GM18507 (cell line): ENCODE measurements at places on chromosomes 4 and X.

- no peak for DNase-seq
Observed at GRCh38 chr4:82957045-82957444, 53.6 kb downstream of the LIN54 start.

DNA sequence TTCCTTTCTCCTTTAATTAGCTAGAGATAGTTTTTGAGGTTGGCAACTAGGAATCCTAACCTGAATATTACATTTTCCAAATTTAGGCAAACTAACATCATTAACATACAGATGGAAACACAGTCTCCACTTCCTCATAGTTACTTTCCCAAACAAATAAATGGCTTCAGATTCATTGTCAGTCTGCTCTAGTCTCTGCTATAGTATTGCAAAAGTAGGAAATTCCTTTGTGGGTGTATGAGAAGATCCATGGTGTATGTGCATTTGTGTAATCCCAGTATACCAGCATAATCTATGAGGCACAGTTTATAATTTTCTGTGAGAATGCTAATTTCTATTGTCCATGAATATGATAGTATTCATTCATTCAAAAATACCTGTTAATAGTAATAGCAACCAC, 3.0 kb upstream of the NDP start:
- DNase-seq, result no peak

DNA sequence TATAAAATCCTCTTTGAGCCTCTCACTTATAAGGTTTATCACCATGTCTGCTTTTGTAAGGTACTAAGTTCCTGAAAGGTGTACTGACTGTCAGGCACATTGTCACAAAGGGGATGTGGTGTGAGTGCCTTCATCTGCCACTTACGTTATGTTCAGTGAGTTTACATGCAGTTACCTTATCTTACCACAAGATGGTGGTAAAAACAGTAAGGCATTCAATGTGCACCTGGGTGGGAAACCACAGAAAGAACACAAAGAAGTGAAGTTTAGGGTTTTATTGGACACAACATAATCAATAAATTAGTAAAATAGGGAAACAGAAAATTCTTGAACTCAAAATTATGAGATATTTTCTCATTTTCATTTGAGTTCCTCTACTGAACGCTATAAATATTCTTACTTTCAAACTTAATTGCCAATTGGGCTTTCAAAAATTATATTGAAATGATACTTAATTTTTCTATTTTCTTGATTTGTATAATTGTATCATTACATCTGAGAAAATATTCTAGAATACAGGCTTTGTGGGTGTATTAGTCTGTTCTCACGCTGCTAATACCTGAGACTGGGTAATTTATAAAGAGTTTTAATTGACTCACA, 650.8 kb downstream of the PCDH7 start:
- no peak for DNase-seq

DNA sequence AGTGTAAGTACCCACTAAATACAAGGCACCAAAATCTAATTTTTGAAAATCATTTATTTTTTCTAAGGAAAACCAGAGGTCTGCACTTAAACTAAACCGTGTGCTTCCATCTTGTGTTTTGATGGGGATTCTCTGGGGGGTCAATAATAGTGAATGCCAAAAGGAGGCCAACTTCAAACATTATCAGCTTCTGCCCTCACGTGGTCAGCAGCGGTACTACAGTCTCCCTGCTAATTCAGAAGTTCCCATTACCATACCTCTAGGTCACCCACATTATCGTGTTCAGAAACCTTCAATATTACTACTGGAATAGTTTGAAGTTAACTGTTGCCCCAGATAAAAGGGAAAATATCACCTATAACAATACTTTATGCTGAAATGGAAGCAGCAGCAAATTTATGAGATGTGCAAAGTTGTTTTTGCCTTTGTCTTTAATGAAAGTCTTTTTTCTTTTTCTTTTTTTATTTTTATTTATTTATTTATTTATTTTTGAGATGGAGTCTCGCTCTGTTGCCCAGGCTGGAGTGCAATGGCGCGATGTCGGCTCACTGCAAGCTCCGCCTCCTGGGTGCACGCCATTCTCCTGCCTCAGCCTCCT, 17.3 kb downstream of the CTPS2 start:
- no peak for DNase-seq

DNA sequence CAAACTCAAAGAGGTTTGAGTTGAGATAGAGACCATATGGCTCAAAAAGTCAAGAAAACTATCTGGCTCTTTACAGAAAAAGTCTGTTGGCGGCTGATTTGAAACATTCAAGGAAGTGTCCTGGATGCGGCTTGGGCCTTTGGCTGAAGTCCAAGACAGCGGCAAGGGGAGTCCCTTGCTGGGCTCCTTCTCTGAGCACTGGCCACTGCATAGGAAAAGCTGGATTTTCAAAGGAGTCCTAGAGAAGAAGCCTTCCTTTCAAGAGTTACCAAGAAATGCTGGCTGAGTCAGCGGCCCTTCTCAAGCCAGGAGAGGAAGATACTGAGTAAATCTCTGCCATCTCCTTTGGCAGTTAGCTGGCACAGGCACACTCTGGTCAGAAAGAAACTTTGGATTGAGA, 12.1 kb downstream of the APLN start:
- DNase-seq, result no peak

DNA sequence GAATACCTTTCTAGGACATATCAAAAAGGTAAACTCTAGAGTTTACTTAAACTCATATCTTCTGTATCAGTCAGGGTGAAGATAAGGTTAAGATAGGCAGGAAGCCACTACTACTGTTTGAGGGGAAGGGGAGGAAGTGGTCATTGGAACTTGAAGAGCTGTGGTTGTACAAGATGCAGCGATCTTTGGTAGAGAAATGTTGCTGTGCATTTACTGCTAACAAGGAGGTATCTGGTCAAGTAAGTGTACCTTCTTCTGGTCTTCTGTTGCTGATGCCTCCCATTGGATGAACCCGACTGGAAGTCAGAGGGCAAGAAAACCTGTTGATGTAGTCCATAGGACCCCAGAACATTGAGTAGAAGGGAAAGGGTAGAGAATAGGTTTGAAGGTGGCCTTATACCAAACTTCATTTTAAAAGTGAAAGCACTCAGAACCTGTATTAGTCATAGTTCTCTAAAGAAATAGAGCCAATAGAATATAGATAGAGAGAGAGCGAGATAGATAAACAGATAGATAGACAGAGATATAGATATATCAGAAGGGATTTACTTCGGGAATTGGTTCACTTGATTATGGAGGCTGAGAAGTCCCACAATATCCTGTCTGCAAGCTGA, 47.9 kb upstream of the TSPAN5 start:
- peak; percentile 2 for DNase-seq

GRCh38 chr4:19615086-19615689, 636.5 kb upstream of the SLIT2 start:
- no peak for DNase-seq

DNA sequence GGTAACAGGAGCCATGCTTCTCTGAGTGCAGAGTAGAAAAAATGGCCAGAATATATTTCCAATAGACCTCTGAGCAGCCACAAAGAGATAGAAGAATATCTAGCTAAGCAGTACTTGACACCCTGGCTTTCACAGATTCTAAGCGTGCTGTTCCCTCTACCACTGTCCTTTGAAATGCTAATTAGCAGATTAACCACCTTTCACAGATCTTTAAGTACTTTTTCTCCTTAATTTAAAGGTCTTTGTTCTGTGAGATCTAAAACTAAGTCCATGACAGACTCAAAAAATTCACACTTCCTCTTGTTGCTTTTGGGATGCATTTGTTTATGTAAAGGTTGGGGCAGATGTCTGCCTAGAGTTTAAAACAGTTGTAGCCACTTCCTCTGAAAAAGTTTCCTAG, 28.3 kb upstream of the MAGEC2 start:
- DNase-seq, result no peak

DNA sequence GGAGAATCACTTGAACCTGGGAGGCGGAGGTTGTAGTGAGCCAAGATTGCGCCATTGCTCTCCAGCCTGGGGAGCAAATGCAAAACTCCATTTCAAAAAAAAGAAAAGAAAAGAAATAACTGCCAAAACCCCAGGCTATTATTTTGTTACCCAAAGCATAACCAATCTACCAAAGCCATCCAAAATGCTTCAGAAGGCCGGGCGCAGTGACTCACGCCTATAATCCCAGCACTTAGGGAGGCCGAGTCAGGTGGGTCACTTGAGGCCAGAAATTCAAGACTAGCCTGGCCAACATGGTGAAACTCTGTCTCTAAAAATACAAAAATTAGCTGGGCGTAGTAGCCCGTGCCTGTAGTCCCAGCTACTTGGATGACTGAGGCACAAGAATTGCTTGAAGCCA, 49.8 kb downstream of the SMIM31 start:
- DNase-seq, result no peak

DNA sequence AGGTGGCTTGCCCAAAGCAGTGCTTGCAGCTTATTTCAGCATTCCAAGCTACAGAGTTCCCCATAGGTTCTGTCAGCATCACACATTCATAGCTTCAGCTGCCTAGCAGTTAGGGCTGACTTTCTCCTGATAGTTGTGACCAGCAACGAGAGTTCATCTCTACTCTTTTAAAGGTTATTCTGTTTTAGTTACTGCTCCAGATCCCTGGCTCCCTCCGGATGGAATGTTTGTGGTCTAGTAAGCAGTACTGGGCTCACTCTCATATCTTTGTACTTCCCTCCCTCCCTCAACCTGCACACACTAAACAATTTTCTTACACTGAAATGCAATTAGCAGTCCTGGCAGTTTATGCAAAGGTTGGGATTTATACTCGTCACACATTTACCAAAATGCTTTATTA, 43.9 kb downstream of the PTTG2 start:
- DNase-seq, result no peak

DNA sequence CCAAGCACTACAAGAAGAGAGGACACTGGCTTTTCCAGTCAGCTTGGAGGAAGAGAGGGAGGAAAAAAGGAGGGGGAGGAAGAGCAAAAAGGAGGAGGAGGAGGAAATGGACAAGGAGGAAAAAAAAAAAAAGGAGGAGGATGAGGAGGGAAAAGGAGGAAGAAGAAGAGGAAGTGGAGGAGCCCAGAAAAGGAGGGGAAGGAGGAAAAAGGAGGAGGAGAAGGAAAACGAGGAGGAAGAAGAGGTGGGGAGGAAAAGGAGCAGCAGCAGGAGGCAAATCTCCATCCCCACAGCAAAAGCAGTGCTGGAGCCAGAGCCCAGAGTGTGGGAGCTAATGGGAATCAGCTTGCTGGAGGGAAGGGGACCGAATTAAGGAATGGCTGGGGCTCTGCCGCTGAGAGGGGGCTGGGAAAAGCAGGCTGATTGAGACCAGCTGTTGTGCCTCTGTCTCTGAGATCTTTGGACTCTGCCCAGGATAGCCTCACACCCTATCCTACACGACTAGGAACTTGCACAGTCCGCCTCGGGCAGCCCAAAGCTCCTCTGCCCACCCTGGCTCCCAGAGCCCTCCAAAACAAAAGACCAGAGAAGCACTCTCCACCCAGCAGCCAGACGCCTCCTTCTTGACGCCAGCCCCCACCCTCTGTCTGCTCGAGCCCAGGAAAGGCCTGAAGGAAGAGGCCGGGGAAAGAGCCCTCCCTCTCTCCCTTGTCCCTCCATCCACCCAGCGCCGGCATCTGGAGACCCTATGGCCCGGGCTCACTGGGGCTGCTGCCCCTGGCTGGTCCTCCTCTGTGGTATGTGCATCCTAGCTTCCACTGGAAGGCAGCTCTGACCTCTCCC, at the start of gene XPNPEP2:
TSS of gene XPNPEP2 (plus strand) at position 514 of the 843 bp plus-strand sequence. CDS start at position 749, 235 bp downstream.
- DNase-seq, result no peak

DNA sequence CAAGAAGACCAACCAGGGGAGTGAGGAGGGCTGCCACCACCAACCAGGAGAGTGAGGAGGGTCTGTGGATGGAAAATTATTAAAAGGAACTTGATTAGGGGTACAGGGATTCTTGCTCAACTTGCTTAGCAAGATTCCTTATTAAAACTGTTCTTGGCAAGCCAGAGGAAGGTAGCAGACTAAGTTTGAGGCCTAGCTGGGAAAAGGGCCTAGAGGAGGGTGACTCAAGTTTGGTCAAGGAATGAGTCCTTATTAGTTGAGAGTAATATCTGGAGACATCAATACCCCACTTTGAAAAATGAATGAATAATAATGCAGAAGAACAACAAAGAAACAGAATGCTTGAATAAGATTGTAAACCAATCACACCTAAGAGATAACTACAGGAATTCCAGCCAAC, 612.4 kb upstream of the ZFP42 start:
- no peak for DNase-seq

DNA sequence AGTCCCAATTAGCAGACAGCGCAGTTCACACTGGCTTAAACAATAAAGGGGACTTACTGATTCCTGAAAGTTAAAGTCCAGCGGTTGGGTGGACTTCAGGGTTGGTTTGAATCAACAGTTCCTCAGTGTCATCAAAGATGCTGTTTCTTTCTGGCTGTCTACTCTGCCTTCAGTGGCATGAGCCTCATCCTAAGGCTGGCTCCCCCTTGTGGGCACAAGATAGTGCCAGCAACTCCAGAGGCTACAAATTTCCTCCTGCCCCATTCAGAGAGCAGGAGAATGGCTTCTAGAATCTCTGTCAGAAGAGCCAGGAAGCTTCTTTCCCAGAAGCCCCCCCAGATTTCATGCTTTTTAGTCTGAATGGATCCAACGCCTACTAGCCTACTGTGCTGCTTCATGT, 82.4 kb upstream of the MTM1 start:
- no peak for DNase-seq

GRCh38 chr4:108589961-108590360, 30.4 kb upstream of the RPL34 start:
- DNase-seq, result no peak

- no peak for DNase-seq
Observed at GRCh38 chrX:49191574-49192011, 5.4 kb upstream of the PRICKLE3 start.

- DNase-seq, result no peak
Observed at GRCh38 chrX:104330966-104331365, 76.2 kb upstream of the ESX1 start.

DNA sequence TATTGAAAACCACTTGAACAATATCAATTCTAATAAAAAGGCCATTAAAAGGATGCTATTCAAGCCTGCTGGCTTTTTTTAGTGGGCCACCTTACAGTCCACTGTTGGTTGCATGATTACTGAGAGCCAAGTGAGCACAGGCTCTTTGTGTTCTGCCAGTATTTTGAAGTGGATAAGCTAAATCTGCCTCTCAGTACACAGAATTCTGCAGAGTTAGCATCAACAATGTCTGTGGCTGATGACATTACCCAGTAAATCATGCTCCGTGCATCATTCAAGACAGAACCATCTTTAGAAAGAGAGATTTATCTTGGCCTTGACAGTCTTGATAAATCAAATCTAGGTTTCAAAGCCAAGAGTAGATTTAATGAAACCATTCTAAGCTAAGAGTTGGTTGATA, 119.0 kb upstream of the GNPDA2 start:
- no peak for DNase-seq

- DNase-seq, result no peak
Observed at GRCh38 chrX:150416469-150416868, 53.4 kb downstream of the MAMLD1 start.

- DNase-seq, result no peak
Observed at GRCh38 chr4:77852892-77853495, 9.6 kb upstream of the MRPL1 start.

DNA sequence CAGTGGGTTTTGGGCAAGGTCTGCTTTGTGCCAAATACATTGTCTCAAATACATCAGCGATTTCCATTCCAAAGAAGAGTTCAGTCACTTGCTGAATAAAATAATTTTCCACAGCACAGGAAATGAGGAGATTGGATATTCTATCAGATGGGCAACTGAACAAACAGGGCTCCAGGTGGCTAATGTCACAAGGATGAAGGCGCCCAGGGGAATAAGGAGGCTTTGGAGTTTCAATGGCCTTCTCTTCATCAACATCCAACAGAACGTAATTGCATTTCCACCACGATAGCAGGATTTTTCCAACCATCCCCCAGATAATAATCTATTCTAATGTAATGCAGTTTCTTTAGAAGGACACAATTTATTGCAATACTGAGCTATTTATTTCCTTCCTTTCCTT, 104.7 kb upstream of the KLHL13 start:
- no peak for DNase-seq
